SK-N-DZ (cell line): ENCODE measurements at places on chromosomes 5 and 9.

GRCh38 chr5:170141636-170142035 lies 35.9 kb downstream of the FOXI1 start:
- no peak for DNase-seq

DNA sequence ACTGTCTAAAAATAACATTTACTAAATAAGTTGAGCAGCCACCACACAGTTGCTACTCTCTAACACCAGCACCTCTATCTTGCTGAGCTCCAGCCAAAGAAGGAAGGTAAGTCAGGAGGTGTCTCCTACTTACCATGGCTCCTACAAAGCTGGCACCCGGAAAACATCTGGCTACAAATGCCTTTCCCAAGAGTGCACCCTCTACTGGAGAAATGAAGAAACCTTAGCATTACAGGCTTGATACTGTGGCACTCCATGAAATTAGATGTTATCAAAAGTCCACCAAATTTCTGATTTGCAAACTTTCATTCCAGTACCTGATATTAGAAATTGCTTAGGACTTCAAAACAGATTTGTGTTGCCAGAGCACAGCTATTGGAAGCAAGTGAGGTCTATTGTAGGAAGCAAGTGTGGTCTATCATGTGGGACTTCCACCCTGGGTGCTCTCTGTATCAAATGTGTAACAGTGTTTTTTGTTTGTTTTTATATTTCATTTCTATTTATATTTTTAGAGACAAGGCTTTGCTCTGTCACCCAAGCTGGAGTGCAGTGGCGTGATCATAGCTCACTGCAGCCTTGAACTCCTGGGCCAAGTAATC lies 25.7 kb upstream of the RFK start:
- no peak for DNase-seq

DNA sequence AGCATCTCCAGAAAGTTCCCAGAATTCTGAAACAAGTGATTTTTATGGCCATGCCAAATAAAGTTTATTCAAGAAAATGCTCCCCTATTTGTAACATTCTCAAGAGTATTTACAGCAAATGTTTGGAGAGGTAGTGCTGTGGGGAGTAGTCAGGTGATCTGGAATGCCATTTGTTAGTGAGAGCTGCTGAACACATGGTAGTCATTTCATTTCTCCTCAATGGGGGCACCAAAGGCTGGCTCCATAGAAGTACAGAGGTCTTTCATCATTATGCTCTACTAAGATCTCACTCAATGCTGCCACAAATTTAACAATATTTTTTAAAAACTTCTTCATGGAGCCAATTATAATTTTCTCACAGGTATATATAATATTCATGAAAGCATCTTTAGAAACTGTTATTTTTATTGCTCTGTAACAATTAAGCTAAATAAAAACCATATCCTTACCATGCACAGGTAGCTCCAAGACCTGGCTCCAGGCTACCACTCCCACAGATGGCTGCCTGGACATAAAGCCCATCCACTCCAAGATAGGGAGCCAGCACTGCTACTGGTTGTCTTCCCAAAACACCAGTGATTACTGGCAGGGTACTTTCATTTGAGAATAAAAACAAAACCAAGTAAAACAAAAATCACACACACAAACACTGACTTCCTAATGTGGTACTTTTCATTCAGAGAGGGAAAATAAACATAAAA lies 200.8 kb downstream of the PLK2 start:
- no peak for DNase-seq

- peak; percentile 78 for DNase-seq
Observed at GRCh38 chr5:170070556-170071412, 34.9 kb upstream of the FOXI1 start.

GRCh38 chr5:150067405-150067960 lies 18.9 kb downstream of the CSF1R start:
- no peak for DNase-seq

GRCh38 chr5:16554110-16554509 lies 62.7 kb downstream of the RETREG1 start:
- DNase-seq = no peak

- no peak for DNase-seq
Observed at GRCh38 chr5:146754621-146755020, 123.9 kb downstream of the PPP2R2B start.

DNA sequence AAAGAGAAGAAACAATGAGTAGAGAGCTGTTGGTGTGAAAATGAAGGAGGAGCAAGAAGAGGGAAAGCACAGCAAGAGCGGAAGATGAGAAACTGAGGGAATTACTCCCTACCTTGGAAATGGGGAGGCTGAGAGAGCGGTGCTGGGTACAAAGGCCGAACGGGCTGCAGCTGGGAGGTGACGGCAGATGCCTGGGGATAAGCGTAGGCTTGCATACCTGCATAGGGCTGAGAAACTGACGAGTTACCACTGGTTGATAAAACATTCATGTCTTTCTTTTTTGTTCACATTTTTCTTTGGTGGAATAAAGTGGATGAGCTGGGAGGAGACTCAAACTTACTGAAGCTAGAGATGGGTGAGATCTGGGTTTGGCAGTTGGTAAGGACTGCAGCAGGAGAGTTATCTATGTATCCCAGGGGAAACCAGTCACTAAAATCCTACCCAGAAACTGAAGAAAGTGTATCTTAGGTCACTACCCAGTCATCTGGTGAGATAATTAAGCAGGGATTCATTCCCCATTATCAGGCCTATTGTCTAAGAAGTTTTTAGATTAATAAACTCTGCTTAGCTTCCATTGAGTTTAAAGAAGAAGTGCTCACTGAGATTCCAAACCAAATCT lies 34.8 kb downstream of the FKBP15 start:
- DNase-seq = no peak

DNA sequence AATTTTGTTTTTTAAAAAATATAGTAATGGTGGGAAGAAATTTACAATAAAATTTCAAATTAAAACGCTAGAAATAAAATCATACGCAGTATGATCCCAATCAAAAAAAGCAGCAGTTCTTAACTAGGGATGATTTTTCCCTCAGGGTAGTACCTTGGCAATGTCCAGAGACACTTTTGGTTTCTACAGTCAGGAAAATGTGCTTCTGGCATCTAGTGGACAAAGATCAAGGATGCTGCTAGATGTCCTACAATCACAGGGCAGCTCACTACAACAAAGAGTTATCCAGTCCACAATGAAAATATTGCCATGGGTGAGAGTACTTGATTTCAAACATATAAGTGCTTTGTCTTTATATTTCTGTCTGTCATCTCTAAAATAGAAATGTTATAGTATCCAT lies 400.2 kb upstream of the SGCD start:
- DNase-seq = no peak

- DNase-seq = no peak
Observed at GRCh38 chr5:149141957-149142851, 911 bp downstream of the ABLIM3 start.

DNA sequence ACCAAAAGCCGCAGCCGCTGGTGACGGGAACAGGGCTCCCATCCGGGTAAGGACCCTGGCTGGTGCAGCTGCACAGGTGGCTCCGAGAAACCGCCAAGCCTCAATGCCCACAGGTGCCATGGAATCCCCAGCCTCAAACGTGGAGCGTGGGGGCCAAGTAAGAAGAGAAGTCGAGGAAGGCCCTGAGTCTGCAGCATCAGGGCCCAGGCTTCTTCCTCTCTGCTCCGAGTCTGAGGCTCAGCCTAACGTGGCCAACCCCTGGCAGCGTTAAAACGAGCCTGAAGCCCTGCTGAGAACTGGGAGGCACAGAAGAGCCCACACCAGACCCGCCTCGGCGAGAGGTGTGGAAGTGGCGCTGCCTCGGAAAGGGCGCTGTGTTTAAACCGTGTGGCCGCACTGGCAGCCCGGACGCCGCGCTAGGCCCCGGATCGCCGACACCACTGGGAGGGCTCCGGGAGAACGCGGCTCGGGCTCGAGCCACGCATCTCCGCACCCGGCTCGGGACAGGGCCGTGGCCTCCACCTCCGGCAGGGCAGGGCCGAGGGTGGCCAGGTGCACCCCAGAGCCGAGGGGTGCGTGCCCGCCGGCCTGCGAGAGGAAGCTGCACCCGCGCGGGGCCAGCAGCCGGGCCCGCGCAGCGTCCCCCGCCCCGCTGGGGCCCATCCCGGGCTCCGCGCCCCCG lies 730 bp downstream of the ZMYND19 start:
- DNase-seq = no peak
